Activated naive CD4-positive, alpha-beta T cell (primary cell): ENCODE measurements at places on chromosomes 7 and 10.

DNA sequence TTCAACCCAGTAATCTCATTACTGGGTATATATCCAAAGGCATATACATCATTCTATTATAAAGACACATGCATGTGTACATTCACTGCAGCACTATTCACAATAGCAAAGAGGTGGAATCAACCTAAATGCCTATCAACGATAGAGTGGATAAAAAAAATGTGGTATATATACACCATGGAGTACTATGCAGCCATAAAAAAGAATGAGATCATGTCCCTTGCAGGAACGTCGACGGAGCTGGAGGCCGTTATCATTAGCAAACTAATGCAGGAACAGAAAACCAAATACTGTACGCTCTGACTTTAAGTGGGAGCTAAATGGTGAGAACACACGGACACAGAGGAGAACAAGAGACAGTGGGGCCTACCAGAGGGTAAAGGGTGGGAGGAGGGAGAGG lies 105.5 kb downstream of the SLC25A13 start:
- DNase-seq = no peak

DNA sequence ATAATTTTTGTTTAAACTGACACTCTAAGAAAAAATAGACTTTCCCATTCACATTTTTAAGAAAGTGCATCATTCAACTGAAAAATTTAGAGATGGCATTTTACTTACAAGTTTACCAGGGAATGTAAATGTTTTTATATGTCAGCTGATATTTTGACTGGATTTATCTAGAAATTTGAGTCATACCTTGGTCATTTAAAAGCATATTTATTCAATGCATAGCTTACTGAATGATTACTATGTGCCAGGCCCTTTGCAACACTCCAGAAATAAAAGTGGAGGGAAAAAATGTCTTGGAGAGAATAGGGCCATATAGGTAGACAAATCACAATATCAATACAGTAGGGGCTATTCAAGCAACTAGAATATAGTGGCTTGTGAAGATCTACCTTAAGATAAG lies 98.4 kb upstream of the FAM3C start:
- DNase-seq = no peak

DNA sequence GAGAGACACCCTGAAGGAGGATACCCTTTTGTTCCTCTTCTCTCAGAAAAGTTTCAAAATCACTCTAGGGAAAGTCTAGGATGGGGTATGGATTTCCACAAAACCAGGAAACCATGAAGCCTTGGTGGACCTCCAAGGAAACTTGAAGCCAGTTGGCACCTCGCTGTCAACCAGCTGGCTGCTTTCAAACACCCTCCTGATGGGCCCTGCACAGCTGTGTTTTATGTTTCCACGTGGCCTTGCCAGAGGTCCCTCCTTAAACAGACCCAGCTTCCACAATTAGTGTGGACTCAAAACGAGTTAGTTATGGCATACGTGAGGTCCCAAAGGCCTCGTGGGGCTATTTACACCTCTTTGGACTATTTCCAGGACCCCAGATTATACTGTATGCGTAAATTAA lies 5.9 kb downstream of the PPP1R3A start:
- DNase-seq = no peak

GRCh38 chr10:80492848-80493521 lies 38.9 kb downstream of the TSPAN14 start:
- no peak for DNase-seq

- no peak for DNase-seq
Observed at GRCh38 chr10:2856598-2856997, 210.8 kb upstream of the PFKP start.

- no peak for DNase-seq
Observed at GRCh38 chr7:45687721-45688120, 113.6 kb downstream of the ADCY1 start.

DNA sequence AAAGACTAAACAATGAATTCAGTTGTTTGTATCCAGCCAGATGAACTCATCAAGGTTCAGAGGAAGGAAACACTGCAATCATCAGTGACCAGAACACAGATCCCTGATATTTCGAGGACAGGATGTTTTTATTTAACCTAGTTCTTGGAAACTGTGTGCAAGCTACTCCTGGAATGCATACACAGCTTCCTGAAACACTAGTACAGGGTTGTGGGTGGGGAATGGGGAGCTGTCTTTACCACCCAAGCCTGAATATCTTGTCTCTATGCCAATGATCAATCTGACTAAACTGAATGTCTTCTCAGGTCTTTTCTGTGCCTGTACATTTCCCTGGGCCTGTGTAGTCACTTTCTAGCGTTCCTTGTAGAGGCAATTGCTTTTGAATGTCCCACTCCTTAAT lies 374.6 kb downstream of the CALN1 start:
- no peak for DNase-seq

DNA sequence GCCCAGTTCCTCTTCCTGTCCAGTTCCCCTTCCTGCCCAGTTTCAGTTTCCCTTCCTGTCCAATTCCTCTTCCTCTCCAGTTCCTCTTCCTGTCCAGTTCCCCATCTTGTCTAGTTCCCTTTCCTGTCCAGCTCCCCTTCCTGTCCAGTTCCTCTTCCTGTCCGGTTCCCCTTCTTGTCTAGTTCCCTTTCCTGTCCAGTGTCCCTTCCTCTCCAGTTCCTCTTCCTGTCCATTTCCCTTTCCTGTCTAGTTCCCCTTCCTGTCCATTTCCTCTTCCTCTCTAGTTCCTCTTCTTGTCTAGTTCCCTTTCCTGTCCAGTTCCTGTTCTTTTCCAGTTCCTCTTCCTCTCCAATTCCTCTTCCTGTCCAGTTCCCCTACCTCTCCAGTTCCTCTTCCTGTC lies 68.1 kb upstream of the ADCY1 start:
- DNase-seq = no peak

DNA sequence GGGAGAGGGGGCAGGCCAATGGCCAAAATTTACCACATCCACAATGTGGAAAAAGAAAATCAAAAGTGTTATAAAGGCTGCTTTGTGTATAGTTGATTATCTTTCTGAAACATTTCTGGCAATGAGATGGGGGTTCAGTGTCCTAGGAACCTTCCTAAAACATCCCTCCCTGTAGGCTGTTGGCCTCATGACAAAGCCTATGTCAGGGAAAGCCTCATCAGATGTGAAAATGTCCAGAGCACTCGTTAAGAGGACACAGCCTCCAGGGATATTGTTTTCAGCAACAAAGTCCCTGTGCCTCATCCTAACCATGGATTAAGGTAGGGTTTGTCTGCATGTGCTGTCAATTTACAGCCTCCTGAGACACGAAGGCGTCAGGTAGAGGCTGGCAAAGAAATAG lies 17.0 kb downstream of the SUN3 start:
- DNase-seq = no peak

- DNase-seq = no peak
Observed at GRCh38 chr7:150567871-150568301, 696 bp downstream of the GIMAP4 start.

DNA sequence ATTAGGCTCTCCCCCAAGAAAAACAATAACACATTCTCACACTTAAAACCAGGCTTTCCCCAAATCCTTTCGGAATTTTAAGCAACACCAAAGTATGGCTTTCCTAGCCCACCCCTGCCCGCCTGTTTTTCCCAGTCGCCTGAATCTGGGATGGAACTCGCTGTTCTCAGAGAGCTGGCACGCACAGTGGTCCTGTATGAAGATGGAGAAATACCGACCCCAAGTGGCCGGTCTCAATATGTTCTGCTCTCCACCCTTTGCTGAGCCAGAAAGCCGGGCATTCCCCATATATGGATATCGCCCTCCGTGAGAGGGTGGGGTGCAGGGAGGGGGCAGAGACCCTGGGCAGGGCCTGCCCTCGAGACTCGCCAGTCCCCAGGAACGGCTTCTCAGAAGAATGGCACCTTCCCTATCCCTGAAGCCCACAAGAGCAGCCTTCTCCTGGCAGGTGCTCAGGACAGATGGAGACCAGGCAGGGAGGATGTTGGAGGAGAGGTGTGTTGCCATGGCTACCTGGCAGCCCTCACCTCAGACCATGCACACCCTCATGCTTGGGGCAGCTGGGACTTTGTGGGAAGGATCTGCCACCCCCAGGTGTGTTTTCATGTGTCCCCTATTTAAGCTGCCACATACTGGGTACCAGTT lies 3.4 kb downstream of the TACR2 start:
- no peak for DNase-seq

DNA sequence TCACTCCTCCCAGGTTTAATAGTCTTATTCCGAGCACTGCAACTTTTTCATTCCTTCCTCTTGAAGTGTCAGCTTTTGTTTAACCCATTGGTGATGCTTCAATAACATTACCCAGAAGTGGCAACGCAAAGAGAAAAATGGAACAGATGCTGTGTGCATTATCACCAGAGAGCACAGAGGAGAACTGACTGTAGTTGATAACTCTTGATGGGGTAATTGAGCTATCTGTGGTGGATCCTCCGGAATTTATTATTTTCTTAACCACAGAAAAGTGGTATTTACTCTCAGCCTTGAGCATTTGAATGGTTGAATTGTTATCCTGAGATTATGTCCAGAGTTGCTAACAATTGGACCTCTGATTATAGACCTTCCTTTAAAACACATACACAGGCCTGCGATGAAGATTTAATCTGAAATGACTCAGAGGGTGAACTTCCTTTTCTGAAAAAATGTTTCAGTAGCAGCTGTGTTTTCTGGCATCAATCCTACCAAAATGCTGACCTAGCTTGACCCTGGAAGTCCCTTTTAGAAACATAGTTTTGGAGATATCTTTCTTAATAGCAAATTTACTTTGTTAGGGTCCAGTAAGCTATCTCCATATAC lies 1584.4 kb upstream of the LRRTM3 start:
- DNase-seq = no peak

DNA sequence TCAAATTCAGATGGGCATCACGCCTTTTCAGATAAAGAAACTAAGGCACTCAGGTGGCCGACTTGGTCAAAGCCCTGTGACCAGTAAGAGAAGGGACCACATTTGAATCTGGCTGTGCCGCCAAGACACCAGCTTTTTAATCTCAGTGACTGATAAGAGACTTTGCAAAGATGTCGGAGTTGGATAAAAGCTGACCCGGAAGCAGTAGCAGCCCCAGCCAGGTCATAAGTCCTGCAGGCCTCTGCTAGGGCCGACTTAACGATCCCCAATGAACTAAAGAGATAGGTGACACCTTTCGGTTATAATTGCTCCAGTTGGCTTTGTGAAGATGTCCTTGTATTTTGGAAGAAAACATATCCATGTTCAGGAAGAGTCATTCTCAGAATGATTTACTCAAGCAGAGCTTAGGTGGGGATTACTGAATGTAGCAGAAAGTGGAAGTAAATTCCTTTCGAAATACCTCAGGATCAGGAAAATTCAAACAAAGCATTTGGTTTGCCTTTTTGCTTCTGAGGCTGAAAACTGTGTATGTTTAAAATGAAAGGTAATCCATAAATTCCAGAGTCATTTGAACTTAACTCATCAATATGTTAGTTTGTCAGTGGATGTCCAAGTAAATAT lies 164.2 kb upstream of the PITRM1 start:
- DNase-seq = no peak

- DNase-seq = no peak
Observed at GRCh38 chr7:15709978-15710377, 23.5 kb upstream of the MEOX2 start.

GRCh38 chr7:122316467-122317388 lies 12.2 kb upstream of the FEZF1 start:
- DNase-seq = no peak

DNA sequence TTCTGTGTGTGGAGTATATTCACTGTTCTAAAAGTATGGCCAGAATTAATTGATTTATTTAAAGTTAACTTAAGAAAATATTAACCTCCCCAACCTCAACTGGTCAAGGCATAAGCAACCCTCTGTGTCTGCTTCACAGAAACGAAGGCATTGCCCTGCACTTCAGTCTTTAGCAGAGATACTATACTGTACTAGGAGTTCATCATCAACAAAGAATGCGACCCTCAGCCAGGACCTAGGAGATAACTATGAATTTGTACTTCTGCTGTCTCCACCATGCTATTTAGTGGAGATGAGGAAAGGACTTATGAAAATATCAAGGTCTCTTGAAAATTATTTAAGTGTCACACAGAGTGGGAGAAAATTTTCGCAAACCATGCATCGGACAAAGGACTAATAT lies 35.7 kb upstream of the SEMA3D start:
- DNase-seq = no peak

DNA sequence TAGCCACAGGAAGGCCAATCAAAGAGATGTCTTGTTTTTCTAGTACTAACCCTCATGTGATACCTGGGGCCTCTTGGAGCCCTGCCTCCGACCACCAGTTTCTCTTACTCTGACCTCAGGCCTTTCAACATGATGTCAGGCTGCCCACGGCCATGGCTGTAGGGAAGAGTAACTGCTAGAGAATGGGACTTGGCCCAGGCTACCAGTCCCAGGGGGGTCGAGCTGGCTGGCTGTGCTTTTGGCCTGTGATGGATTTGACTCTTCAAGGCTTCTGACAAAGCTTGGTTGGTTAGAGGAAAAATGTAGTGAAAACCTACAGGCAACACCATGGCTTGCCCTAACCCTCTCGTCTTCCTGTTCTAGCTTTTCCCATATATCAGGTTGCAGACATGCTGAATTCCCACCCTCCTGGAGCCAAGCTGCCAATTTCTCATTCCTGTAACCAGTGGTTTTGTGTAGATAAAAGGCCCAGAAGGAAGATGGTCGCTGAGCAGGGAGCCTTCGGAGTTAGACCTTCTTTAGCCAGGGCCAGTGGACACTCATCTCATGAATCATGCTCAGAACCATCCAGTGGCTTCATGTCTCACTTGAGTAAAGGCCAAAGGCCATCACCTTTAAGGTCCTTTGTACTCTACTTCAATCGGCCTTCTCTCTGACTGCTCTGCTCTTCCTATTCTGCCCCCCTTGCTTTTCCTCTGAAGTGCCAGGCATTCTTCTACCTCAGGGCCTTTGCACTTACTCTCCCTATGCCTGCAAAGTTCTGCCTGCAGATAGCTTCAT lies 19.7 kb downstream of the SUFU start:
- no peak for DNase-seq

DNA sequence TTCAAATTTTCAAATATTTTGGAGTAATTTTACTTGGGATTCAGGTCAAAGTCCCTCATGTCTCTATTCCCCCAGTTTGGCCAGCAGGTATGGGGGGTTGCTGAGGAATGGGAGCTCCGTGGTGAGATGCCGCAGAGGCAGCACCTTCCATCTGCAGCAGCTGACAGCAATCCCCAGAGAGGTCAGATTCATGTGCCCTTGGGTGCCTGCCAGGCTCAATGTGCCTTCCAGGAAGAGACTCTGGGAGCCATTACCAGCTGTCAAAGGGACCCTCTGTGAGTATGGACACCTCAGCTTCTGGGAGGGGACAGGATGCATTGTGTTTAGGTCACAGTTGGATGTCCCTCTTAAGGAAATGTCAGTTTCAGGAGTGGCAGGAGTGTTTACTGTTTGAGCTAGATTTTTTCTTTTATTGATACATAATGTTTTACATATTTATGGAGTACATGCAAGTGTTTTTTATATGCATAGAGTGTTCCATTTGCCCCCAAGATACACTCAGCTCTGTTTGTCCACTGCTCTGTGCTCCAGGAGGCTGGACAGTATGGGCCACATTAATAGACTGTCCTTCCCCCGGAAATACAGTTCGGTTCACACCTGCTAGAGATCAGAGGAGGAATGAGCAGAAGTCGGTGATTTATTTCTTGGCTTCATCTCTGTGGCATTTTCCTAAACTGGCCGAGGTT lies 75.3 kb upstream of the GRB10 start:
- DNase-seq = no peak

GRCh38 chr7:155676052-155676451 lies 31.6 kb downstream of the RBM33 start:
- DNase-seq = no peak
